ENCODE measurements at places on chromosomes 1 and 21. TPM values are rescaled to one million over a fixed set of nuclear protein-coding genes. Genes with fewer than 3 reads are reported as not detected.

RAB3B gene
- 4.3 TPM for polyA plus RNA-seq

GRCh38 chr1:88466011-88466410, 218.1 kb upstream of the PKN2 start:
- no peak for DNase-seq

DNA sequence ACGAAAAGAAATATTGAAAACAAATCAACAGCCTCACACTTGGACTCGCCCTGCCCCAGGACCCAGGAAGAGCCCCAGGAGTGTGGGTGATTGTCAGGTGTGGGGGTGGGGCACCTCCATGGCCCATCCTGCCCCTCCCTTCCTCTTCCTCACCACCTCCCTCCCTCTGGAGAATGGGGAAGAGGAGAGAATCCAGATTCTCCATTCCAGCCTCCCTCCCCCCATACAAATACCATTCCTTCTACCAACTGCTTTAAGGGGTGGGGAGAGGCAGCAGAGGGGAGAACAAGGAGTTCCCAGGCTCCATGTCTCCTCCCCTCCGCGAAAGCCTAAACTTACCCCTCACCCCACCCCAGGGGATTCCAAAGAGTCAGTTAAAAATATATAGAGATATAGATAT, 36.7 kb downstream of the MEF2D start:
- no peak for DNase-seq

CNST gene
- polyA plus RNA-seq, result 22.2 TPM

- DNase-seq, result no peak
These were observed 22.4 kb upstream of the KIFAP3 start for GRCh38 chr1:170096806-170097340.

- no peak for DNase-seq
These were observed 5.1 kb downstream of the AGRN start for GRCh38 chr1:1024771-1025699.

MEGF6 gene
- 9.5 TPM for polyA plus RNA-seq

SMCP gene
- polyA plus RNA-seq, result not detected

DNA sequence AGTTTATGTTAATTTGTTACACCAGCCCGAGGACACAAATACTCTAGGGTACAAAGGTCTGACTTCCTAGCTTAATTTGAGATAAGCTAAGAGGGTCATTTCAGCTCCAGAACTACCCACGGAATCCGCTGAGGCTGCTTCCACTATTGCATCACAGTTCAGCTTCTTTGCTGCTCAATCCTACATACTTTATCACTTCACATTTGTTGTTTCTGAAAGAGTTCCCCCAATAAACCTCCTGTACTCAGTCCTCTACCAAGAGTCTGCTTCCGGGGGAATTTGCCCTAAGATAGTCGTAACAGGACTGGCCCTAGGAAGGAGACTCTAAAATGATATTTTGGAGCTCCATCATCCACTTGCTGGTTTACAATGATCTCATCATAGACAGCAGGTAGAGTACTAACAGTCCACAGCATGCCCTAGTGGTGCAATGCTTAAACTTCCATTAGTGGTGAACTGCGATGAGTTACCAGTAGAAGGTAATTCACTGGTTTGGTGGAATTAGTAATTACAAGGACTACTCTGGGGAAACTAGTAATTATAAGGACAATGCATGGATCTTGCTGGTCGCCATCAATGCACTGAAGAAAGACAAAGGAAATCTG, 229.3 kb downstream of the USH2A start:
- no peak for DNase-seq

DNA sequence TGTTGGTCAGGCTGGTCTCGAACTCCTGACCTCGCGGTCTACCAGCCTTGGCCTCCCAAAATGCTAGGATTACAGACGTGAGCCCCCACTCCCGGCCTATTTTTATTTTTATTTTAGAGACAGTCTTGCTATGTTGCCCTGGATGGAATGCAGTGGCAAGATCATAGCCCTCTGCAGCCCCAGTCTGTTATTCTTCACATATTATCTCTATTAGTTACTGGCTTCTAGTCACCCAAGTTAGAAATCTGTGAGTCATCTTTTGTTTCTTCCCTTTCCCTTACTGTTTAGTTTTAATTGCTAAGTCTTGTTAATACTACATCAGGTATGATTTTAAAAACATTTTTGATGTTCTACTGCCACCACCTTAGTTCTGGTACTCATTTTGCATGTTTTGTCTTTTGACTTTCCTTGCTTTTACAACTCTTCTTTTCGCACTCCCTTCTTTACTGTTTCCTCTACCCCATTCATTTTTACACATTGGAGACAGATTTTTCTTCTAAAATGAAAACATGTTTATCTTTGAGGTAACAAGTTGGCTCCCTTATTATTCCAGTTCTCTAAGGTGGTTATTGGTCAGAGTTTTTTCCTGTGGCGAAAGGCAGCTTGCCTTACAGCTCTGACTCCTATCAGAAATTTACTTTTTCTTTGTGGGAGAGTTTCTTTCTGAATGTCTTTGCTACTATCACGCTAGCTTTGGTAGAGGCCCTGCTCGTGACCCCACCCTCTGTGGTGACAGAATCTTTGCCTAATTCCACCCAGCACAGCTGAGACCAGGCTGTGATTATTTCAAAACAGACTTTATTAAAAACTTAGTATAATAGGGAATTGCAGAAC, 19.5 kb downstream of the ZMYM4 start:
- no peak for DNase-seq

DNA sequence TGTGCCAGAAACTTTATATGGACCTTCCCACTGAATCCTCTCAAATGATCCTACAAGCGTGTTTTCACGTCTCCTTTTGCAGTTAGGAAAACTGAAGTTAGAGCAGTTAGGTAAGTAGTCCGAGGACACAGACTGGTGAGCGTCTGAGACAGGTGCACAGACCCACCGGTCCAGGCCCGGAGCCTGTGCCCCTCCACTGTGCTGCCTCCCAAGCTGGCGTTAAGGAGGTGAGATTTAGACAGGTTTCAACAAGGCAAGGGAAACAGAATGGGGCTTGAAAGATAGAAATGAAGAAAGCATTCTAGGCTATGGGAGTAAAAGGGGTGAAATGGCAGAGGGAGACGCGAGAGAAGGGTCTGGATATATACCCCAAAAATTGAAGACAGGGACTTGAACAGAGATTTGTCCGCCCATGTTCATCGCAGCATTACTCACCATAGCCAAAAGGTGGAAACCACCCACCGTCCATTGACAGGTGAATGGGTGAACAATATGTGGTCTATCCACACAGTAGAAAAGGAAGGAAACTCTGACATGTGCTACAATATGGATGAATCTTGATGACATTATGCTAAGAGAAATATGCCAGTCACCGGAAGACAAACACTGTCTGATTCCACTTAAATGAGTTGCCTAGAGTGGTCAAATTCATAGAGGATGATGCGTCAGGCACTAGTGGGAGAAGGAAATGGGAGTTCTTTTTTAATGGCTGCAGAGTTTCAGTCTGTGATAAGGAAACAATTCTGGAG, 15.7 kb upstream of the PKP1 start:
- no peak for DNase-seq

DNA sequence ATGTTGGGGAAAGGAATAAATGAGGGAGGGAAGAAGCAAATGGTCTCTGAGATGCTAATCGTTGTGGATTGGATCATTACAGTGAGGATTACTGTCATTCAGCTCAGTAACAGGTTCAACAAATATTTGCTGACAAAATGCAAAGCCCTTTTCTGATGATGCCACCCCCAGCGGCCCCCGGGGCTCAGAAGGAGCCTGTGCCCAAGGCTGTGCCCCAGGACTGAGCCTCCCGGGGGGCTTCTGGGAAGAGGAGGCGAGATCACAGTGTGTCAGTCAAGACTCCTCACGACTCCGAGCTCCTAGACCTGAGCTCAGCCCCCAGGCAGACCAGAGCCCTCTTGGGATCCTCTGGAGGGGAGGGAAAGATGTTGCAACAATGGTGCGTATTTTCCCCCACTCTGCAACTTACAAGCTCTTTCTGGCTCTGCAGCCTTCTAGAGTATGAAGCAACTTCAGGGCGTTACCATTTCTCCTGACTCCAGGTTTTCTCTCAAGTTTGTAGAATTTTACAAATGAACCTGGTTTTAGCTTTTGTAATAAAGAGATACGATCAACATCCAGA, 20.8 kb downstream of the EPHA8 start:
- DNase-seq, result no peak

DNA sequence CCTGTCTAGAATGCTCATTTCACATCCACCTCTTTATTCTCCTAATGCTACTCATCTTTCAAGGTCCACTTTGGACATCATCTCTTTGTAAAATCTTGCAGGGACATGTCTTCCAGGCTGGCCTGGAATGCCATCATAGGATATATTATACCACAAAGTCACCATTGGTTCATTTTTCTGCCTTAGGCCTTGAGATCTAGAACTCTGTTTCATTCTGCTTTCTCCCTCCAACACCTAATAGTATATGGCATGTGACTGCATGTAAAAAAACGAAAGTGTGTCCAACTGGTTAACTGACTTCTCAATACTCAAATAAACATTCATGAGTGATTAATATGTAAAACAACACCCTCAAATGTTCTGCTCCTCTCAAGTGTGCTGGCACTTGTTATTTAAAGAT, 84.1 kb downstream of the RGS2 start:
- no peak for DNase-seq

FCRL1 gene
- 0.74 TPM for polyA plus RNA-seq

CD1B gene
- polyA plus RNA-seq, result not detected

SPATA6 gene
- 16.9 TPM for polyA plus RNA-seq

DNA sequence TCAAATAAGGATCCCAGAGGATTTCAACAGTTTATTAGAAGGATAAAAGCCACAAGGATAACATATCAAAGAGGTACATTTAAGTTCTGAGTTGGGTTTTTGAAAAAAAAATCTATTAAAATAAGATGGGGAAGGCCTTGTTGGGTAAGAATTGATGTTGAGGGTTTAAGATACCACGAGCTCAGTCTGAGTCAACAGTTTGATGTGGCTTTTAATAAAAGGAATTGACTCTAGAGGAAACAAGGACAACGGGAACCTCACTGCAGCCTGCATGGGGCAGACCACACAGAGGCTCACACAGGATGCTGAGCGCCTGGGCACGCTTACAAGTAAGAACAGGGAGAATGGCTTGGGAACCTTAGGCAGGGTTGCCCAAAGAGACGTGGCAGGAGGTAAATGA, 107.5 kb downstream of the TIAM1 start:
- no peak for DNase-seq

FYB2 gene
- polyA plus RNA-seq, result 1.2 TPM

- no peak for DNase-seq
These were observed 741.7 kb downstream of the MATN1 start for GRCh38 chr1:29981586-29982239.

DNA sequence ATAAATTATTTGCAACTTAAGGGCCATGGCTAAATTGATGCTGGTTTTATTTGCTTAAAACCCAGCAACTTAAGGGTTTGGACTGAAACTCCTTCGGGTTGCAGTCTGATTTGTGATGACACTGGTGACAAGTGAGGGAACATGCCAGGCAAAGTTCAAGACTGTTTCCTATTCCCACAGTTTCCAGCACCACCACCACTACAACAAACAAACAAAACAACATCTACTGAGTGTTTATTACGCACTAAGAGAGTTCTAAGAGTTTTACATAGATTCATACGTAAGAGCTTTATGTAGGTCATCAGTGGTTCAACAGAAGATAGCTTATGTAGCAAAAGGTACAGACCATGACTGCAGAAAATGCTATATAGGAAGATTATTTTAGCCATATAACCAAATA, 1582.1 kb downstream of the BRINP3 start:
- no peak for DNase-seq

- DNase-seq, result no peak
These were observed 68.6 kb upstream of the HSPA13 start for GRCh38 chr21:14451546-14451945.

All from left renal pelvis (tissue), 4 donors.